BE2C (cell line): ENCODE measurements at places on chromosomes 12 and 14.
A peak's percentile ranks its signal among the peaks of the same experiment; 100 is the strongest.

- peak; percentile 95 for DNase-seq
These were observed at the start of gene GAS2L3 for GRCh38 chr12:100573292-100574186. GAS2L3 (plus strand) TSS chr12:100573684; CDS start chr12:100594905, 21,221 bp downstream.

DNA sequence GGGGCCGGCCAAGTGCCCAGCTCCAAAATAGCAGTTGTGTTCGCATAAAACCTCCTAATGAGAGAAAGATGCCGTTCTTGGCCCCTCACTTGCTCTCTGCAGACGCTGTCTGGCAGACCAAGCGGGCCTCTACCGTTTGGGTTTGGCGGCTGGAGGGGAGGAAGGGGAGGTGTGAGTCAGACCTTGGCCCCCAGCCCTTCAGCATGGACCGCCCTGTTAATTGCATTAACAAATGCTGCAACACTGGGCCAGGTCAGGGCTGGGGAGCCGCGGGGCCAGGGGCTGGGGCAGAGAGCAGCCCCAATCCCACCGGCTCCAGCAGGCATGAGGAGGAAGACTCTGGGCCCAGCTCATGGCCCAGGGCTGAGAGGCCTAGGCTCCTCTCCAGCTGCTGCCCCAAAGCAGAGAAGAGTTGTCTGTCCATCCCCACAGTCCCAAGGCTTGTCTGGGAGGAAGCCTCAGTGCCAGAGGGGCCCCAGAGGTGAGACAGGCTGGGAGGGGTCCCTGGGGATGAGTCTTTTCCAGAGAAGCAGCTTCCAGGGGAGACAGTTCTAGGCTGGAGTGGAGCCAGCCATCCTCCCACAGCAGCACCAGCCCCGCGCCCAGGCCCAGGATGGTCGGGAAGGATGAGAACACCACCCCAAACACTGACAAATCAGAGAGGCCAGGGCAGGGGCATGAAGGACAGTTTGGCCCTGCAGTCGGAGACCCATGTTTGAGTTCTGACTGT lies 16.9 kb downstream of the LTBP2 start:
- peak; percentile 49 for DNase-seq

GRCh38 chr14:51744372-51745130 lies 92.8 kb downstream of the FRMD6 start:
- no peak for DNase-seq

DNA sequence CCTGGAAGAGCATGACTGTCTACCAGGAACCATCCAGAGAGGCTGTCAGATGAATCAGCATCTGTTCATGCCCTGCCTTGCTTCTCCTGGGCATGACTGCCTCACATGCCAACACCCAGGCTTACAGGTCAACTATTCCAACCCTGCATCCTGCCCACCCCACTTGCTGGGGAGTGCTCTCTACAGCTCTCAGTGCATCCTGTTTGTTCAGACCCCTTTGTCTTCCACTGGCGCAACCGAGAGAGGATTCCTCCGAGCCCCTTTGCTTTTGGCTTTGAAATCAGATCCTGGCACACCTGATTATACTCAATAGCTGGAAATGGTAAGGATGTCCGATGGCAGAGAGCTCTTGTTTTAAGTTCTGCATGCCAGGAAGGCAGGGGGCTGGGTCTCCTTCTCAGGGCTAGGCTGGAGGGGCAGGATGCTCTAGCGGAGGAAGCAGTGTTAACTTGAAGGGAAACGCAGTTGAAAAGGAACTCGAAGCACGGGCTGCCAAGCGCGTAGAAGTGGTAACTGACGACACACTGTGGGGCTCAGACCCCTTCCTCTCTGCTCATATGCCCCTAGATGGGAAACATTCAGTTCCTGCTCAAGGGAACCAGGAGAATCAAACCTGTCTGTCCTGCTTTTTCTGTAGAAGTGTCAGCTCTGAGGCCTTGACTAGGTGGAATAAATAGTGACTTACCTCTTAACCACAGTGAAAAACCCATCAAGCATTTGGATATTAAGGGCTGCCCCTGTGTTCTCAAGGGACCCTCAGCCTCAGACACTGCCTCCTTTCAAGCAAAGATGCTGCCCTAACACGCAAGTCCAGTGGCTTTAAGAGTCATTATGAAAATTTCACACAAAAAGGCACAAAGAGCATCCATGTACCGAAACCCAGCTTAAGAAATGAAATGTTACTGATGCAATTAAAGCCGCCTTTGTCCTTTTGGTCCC lies 297.5 kb downstream of the ZFP36L1 start:
- DNase-seq, result no peak

GRCh38 chr12:93972411-93973208 lies 175.8 kb upstream of the PLXNC1 start:
- no peak for DNase-seq

- DNase-seq, result no peak
These were observed 27.0 kb downstream of the BTBD7 start for GRCh38 chr14:93305725-93306418.

GRCh38 chr12:3614806-3615466 lies 123.9 kb downstream of the PRMT8 start:
- DNase-seq, result no peak

DNA sequence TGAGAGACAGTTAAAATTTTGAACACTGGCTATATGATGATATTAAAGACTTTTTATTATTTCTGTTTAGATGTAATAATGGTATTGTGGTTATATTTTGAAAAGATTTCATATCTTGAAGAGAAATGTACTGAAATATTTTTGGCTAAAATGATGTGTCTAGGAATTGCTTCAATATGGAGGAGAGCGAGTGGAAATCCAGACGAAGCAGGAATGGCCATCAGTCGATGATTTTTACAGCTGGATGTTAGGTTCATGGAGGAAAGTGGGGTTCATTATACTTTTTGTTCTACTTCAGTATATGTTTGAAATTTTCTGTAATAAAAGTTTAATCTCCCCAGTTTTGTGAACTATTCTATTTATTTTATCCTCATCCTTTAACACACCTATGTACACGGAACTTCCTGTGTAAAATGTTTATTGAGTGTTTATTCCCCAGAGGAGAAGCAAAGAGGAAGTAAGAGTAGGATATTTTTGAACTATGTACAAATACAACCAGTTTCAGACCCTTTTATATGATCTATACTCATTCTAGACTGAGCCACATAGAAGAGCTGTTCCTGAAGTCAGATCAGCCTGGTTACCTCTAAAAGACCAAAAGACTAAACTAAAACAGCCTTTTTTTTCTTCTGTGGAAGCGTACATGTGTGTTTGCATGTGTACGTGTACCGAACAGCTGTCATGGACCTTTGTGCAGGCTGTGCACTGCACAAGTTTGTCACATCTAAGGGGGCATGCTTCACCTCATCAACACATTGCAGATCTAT lies 211.0 kb upstream of the NUDT4 start:
- DNase-seq, result no peak

DNA sequence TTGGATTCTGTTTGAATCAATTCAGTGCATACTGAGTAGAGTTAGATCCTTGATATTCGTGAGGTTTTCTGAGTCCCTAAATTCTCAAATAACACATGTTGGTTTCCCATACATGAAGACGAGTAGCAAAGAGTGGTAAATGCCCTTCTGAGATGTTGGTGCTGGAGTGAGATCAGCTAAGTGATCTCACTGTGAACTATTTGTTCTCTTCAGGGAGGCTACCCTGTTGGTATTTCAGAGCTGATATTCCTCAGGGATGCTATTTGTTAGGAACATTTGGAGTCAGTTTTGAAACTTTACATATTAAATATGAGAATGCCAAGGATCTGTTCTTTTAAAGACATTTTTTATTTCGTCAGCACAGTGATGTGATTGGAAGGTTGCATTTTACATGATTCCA lies 54.7 kb downstream of the SUSD6 start:
- no peak for DNase-seq

- DNase-seq, result no peak
These were observed 125.6 kb upstream of the MYL2 start for GRCh38 chr12:111045941-111046340.

DNA sequence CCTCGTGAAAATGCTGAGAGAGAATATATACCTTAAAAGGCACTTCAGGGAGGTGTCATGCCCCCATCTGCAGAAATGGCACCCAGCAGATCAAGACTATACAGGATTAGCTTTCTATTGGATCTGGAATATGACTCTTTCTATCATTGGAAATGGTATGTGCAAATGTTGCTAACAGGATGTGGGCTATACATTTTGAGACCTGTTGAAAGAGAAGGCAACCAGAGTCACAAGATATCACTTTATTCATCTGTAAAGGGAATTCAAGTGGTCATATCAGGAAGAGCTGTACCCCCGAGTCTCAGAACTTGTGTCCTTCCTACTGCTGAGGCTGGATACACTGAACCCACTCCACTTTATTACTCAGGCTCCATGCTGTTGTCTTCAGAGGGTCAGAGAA lies 46.1 kb upstream of the FRMD6 start:
- no peak for DNase-seq

DNA sequence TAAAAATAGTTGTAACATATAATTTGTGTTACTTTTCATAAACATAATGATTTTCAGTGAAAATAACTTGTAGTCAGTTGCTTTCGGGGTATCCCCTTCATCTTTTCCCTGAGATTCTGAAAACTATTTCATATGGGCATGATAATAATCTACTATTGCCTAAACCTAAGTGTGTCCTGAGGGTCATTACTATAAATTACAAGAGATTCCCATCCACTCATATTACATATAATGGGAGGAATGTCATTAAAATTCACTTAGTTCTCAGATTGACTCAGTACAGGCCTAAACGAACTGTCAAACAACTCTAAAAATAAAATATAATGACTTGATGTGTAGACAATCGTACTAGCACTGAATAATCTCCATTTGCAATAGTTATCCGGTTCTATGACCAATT lies 72.7 kb downstream of the PTPRR start:
- DNase-seq, result no peak

DNA sequence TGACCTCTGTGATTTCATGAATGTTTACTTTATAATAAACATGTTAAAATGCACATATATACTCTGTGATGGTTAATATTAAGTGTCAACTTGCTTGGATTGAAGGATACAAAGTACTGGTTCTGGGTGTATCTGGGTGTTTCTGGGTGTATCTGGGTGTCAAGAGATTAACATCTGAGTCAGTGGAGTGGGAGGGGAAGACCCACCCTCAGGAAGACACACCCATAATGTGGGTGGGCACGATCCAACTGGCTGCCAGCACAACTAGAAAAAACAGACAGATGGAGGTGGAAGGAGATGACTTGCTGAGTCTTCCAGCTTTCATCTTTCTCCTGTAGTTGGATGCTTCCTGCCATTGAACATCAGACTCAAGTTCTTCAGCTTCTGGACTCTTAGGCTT lies 11.9 kb downstream of the NUP37 start:
- DNase-seq, result no peak

- DNase-seq, result no peak
These were observed 4.9 kb downstream of the ERGIC2 start for GRCh38 chr12:29376118-29376517.

DNA sequence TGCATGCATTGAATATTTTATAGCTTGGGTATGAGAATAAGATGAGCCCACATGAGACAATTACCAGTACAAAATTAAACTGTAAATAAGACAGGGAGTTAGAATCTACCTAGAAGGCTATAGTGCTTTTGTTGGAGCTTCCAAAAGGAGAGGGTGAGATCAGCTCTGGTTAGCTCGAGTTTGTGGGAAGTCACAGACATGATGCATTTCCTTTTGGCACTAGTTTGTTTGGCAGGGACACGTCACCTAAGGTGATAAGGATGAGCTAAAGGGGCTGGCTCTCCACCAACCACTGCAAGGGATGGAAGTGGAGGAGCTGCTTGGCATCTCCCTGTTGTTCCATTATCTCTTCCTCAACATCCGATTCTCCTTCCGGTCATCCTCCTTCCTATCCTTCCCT lies 48.5 kb upstream of the CPM start:
- DNase-seq, result no peak

GRCh38 chr12:49962861-49963765 lies 1.4 kb downstream of the AQP5 start:
- DNase-seq, result no peak

- DNase-seq, result no peak
These were observed 36.4 kb downstream of the ANKS1B start for GRCh38 chr12:99948370-99948769.

GRCh38 chr12:31326736-31327659 lies 1.0 kb upstream of the SINHCAF start:
- no peak for DNase-seq

GRCh38 chr12:26034371-26035142 lies 76.1 kb downstream of the RASSF8 start:
- no peak for DNase-seq

- no peak for DNase-seq
These were observed 18.7 kb upstream of the EPYC start for GRCh38 chr12:91023326-91024004.

GRCh38 chr12:64181430-64182291 lies 40.4 kb downstream of the KICS2 start:
- peak; percentile 53 for DNase-seq

DNA sequence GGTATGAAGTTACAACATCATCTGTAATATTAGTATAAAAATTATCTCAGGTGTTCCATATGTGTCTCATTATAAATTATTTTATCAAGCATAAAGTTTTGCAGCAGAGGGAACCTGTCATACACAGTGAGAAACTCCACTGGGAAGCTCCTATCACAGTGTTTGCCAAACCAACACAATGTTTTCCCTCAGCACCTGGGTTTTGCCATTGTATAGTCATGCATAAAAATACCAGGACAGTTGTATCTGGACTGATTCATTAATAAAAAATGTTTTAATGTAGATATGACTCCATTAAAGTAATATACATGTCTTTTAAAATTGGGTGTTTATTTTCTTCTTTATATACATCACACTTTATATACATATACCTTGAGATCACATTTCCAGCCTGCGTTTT lies 56.6 kb downstream of the METTL25 start:
- DNase-seq, result no peak

- no peak for DNase-seq
These were observed 16.7 kb downstream of the CHST11 start for GRCh38 chr12:104473374-104473983.

DNA sequence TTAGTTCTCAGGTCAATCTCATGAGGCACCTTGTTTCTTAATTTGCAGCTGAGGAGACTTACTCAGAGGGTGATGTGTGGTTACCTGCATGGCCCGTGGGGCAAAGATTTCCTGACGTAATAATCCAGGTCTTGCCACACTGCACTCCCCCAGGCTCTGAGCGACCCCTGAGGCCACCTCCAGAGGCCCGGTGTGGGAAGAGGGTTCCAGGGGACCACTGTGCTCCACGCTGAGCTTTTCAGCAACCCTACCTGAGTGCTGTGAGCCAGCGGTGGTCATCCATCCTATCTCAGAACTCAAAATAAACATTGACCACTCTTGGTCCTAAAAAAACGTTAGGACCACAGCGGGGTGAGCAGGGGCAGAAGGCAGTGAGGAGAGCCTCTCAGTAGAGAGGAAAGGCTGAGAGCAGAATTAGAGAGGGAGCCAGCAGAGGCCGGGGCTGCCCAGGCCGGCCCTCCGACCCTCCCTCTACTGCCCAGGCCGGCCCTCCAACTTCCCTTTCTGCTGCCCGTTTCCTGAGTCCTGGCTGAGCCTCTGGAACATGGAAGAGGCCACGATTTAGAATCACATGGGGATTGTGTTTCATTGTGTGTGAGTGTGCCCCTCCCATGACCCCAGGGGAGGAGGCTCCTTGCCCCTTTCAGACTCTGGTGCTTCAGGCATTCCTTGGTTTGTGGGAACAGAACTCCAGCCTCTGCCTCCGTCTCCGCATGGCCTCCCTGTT lies 188.2 kb upstream of the DIO3 start:
- no peak for DNase-seq

DNA sequence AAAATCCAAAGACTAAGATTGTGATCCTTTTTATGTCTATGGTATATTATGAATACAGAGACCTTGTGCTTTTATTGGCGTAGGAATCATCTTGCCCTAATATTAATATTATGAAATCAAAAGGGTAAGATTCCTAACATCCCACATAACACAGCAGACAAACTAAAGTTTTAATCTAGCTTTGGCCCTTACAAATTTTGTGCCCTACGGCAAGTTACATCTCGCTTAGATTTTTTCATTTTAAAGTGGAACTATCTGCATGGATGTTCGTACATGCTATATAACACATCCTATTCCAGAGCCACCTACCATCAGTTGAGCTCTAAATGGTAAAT lies 217 bp upstream of the SMIM10L1 start:
- no peak for DNase-seq
